Activated naive CD4-positive, alpha-beta T cell treated with Interleukin-2 at 50 U/mL for 16 hours (primary cell): ENCODE measurements at places on chromosomes 11 and 22.
A peak's percentile ranks its signal among the peaks of the same experiment; 100 is the strongest.

- DNase-seq: peak; percentile 60
These were observed 56.1 kb downstream of the AMBRA1 start for GRCh38 chr11:46537537-46538295.

- DNase-seq: no peak
These were observed 4.3 kb upstream of the APOL6 start for GRCh38 chr22:35643991-35644390.

DNA sequence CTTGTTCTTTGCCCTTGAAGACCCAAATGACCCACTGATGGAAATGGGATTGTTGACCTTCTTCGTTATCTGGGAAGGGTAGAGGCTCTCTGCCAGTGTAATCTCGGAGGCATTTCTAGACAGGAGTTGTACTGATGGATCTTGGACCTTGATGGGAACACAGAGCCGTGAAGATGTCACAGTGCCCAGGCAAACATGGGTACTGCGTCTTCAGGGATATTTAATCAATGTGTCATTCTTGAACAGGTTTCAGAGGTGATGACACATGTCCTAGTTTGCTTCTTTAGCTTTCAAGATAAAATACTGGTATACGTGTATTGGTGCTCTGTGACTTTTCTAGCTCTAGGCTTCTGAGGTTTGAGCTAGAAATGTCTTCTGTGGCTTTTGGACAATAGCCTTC is 6.2 kb downstream of the LDLRAD3 start:
- DNase-seq: no peak

DNA sequence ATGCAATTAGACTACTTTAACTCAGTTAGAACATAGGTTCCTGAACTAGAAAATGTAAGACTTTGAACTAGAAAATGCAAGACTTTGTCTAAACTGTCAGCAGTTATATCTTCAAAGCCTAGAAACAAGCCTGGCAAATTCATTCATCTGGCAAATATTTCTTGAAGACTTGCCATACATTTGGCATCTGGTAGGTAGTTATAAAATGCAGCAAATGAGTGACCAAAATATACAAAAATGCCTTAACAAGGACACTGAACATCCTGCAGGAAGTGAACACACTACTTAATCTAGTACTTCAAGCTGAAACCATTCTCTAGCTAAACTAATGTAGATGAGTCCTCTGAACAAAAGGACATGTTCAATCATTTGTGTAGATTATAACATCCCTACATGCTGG is 84.7 kb upstream of the SCUBE2 start:
- DNase-seq: no peak

GRCh38 chr11:697811-698311 is 2.2 kb downstream of the TMEM80 start:
- no peak for DNase-seq

DNA sequence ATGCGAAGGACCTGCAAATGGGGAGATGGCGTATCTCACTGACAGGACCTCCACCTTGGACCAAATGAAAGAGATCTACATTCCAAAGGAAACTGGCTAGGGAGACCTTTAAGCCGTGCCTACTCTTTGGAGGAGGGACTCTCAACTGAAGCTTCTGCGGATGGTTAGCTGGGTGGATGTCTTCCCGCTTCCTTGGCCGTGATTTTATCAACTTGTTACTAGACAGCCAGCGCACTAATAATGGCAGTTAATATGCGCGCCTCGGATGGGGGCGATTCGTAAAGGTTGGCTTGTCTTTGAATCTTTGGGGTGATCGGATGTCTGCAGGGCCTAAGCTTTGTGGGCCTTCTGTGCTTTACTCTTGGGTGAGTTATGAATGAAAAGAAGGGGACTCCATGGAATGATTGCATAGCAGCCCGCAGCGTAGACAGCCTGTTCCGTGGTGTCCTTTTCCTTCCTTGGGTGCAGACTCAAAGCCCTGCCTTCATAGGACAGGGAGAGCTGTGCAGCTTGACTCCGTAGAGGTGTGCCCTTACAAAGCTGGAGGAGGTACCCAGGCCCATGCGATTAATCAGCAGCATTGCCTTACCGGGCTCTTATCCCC is 1.5 kb downstream of the ZNRF3 start:
- DNase-seq: no peak

DNA sequence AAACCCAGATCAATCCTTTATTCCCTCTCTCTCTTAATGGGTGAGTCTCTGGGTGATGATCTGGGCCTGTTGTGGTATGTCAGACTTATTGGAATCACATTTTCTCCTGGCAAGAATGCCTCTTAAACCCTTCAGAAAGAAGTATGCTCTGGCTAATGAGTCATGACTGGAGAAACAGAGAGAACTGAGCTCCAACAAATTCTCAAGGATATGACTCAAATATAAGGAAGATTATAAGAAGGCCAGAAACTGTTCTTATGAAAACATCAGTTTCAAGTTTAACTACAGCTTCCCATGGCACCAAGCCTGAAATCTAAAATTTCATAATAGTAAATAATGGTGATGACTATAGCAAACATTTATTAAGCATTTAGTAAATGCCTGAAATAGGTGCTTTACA is 83.9 kb downstream of the OR5AK2 start:
- no peak for DNase-seq

- DNase-seq: no peak
These were observed 1.2 kb upstream of the P2RY6 start for GRCh38 chr11:73270855-73271477.

DNA sequence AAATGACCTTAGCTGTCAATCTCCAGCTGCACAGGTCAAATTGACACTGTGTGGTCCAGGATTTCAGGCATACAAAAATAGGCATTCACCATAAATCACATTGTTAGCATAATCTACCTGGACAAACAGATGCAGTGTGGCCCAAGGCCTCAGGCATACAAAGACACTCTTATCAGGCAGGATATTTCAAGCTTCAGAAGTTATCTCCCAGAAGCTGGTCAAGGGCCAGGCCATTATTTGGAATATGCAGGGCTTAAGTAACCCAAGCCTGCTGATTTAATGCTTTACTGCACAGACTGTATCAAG is 25.5 kb upstream of the HORMAD2 start:
- DNase-seq: no peak

GRCh38 chr22:47300698-47301405 is 538.4 kb downstream of the TBC1D22A start:
- no peak for DNase-seq

DNA sequence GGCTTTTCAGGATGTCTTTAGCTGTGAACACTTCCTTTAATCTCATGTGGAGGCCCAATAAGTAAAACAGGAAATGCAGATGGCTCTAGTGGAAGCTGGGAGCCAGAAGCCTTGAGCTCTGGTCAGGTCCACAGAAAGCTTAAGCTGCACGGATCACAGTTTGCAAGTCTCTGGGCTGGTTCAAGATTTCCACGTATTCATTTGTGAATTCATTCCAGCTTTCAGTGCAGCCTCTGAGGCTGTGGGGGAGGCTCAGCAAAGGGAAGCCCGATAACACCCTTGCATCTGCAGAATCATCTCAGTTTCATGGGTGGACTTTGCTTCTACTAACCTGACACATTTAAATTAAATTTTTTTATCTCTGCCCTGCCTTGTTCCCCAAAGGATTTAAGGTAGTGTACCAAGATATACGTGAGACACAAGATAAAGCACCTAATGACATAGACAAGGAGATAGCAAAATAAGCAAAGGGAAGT is 65.6 kb downstream of the ISX start:
- DNase-seq: no peak

DNA sequence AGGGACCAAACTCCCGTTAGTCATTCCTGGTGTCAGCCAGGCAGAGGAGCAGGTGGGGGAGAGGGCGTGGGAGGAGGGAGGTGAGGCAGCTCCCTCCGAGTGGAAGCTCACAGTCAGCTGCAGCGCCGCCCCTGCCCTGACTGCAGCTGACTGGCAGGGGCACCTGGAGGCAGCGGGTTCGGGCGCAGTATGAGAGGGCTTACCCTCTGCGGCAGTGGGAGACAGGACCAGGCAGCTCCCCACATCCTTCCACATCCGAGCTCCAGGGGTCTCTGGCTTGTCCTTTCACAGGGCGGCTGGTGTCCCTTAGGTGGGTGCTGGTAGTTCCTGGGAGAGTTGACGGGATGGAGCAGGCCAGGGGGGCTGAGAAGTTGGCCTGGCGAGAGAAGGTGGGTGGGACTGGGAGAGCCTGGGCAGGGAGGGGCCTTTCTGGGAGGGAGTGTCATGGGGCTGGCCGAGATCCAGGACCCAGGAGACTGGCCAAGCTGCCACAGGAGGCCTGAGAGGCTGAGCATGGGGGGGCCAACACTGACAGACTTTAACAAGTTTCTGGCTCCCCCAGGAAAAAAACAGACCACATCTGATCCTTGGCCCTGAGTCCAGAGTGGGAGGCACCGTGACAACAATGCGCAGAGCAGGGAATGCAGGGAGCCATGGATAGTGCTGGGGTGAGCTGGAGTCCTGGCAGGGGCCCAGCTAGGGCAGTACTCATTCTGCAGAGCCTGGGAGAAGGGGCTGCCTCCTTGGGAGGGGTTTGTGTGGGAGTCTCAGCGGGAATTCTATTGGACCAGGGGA is 4.9 kb downstream of the ADORA2A start:
- no peak for DNase-seq

- DNase-seq: peak; percentile 78
These were observed 109.8 kb downstream of the NAT10 start for GRCh38 chr11:34214961-34215805.

DNA sequence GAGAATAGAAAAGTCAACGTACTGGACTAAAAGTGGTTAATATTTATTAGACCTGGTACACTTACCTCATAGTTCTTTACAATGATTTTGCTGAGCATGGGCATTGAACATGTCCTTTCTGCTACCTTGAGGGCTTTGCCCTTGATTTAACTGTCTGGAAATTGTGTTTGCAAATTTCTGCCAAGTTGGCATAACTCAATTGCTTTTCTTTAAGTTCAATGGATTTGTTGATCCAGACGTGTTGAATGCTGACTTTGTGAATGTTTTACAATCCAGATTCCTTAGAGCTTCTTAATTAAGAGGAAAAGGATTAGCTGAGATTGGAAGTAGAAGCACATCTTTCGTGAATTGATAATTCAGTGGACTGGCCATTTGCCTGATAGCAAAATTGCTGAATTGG is 7.2 kb upstream of the OR4X2 start:
- DNase-seq: no peak

DNA sequence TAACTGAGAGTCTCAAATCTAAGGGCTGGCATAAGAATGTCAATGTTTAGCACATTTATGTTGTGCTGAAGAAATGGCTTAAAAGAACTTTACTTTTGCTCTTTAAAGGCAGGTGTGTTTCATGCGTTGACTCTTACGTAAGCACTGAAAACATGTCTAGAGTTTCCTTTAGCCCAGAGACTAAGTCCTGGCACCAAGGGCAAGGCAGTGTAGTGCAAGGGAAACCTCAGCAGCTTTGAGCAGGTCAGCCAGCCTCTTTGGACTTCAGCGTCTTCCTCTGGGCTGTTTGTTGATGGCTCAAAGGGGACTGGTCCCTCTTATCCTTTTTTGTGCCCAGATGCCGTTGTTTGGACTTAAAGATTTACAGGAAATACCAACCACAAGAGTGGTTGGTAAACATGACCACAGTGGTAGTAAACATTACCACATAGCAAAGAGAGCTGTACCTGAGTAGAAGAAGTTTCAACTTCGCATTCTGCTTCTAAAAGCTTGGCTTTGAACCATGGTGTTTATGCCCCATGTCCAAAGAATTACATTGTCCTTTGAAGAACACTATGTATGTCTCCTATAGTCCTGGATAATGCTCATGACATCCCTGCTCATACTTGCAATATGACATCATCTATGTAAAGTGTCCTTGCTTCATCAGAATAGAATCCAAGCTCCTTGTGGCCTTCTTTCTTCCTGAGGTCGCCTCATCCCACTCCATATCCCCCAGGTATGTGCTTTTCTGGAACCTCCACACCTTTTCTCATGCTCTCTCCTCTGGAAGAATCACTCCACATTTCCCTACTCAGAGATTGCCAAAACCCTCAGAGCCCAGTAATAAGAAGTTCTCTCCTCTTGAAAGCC is 23.5 kb downstream of the TENM4 start:
- DNase-seq: no peak

- no peak for DNase-seq
These were observed 6.6 kb upstream of the KCTD17 start for GRCh38 chr22:37044634-37045625.

- no peak for DNase-seq
These were observed 4.1 kb upstream of the APOL3 start for GRCh38 chr22:36164621-36165020.

- no peak for DNase-seq
These were observed 39.0 kb upstream of the AKIP1 start for GRCh38 chr11:8871962-8872361.

GRCh38 chr11:12075822-12076821 is 34.3 kb upstream of the MICAL2 start:
- DNase-seq: no peak

DNA sequence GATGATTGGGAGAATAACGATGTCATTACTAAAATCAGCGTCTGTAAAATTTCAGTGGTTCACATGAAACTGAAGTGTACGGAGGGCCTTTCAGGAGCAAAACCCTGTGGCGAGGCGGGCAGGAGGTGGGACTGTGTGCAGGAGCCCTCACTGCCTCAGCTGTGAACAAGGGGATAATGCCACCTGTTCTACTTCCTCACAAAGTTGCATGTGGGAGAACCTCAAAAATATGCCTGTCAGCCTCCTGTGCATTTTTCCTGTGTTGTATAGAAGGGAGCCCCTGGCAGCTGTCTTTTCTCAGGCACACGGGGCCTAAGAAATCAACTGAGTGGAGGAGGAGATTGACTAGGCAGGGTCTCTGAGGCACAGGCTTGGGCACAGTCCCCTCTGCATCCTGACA is 43.0 kb upstream of the MYO18B start:
- no peak for DNase-seq

GRCh38 chr11:64361659-64362058 is 2.7 kb downstream of the RPS6KA4 start:
- DNase-seq: no peak

GRCh38 chr11:36374726-36375125 is 78.6 kb downstream of the PRR5L start:
- no peak for DNase-seq

GRCh38 chr22:42489000-42489399 is 30.6 kb downstream of the RRP7A start:
- no peak for DNase-seq

DNA sequence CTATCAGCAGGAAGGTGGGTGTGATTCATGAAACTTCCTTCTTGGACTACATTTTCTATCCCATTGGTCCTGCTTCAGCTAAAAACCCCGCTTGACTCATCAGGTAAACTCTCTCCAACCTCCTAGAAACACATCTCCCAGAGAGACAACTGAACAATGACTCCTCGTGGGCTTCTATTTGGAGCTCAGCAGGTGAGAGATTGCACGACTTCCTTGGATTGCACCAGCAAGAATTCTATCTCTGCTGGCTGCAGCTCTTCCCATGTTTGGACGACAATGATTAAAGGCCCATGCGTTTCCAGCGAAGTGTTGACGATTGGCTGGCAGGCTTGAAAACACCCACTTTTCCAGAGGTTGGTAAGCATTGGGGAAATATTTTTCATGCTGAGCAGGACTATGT is 216.1 kb upstream of the NTM start:
- no peak for DNase-seq

DNA sequence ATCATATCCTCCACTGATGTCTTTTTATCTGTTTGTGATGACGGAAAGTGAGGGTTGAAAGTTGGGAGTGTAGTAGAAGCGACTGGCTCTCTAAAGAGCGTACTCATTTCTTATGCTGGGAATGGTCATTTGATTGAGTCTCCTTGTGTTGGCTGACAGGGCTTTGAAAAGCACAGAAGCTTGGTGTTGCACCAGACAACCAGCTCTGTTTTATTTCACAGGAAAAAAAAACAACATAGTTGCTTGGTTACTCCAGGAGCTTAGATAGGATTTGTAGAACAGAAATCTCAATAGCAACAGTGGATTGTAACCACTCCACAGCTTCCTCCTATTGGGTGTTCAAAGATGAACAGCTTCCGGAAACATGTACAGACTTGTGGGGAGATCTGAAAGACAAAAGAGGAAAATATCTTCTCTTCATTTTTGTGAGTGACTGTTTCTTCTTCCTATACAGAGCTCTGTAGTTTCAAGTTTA is 2.7 kb downstream of the RBM14 start:
- DNase-seq: no peak
